ENCODE measurements at places on chromosomes 7 and 10.

DNA sequence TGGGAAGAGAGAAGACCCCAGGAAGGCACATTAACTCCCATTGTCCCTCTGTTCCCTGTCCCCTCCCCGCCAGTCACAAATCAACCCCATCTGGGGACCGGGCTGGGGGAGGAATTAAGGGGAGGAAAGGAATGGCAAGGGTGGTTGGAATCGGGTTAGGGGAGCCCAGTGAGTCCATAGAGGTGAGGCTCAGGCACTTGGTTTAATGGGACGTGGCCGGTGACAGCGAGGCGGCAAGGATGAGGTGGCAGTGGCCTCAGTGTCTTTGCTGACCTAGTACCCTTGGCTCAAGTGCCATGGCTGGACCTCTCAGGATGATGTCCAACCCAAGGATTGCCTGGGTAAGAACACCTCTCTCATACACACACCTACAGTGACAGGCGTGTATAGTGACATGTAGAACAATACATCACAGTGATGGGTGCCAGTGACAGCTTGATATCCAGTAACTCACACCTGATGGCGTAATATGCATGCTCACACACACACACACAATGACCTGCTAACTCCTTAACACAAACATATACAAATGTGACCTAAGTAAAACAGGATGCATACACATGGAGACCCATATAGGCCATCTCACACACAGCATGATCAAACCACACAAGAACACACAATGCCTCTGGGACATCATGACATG, 12.3 kb downstream of the KCNIP2 start:
- no peak for DNase-seq

DNA sequence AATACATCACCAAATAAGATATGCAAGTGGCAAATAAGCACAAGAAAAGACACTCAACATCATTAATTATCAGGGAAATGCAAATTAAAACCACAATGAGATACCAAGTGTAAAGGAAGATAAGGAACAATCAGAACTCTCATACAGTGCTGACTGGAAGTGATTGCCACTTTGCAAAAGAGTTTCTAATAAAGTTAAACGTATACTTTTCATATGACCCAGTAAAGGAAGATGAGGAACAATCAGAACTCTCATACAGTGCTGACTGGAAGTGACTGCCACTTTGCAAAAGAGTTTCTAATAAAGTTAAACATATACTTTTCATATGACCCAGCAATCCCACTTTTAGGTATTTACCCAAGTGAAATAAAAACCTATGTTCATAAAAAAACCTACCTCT, 12.2 kb upstream of the JMJD1C start:
- no peak for DNase-seq

DNA sequence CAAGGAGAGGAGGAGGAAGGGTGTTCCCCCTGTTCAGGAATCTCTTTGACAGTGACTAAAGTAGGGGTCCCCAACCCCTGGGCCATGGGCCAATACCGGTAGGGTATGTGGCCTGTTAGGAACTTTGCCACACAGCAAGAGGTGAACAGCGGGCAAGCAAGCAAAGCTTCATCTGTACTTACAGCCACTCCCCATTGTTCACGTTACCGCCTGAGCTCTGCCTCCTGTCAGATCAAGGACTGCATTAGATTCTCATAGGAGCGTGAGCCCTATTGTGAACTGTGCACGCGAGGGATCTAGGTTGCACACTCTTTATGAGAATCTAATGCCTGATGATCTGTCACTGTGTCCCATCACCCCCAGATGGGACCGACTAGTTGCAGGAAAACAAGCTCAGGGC, 201.6 kb downstream of the CAMK1D start:
- DNase-seq, result no peak

GRCh38 chr7:4479367-4480039, 202.6 kb upstream of the FOXK1 start:
- DNase-seq, result no peak

- no peak for DNase-seq
These were observed 13.0 kb downstream of the SLC25A13 start for GRCh38 chr7:96308950-96309263.

DNA sequence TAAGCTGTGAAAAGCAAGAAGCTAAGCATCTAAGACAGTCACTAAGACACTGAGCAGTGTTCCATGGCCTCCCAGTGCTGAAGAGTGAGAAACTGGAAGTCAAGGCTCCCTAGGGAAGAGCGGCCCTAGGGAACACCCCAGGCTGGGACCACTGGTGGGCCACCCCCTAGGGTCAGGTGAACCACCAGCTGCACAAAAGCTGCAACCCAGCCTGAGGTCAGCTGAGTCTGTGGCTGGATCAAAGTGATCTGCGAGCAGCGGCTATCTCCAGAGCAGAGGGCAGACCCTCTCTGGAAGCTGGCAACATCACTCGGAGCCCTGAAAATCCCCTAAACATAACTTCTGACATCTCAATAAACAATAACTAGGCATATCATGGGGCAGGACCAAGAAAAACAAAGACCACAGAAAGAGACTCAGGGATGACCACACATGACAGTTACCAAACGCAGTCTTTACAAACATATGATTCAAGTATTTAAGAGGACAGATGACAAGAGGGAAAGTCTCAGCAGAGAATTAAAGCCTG, 125.8 kb downstream of the DLG5 start:
- DNase-seq, result no peak

- DNase-seq, result no peak
These were observed 4.4 kb downstream of the RNF216 start for GRCh38 chr7:5776894-5777660.

DNA sequence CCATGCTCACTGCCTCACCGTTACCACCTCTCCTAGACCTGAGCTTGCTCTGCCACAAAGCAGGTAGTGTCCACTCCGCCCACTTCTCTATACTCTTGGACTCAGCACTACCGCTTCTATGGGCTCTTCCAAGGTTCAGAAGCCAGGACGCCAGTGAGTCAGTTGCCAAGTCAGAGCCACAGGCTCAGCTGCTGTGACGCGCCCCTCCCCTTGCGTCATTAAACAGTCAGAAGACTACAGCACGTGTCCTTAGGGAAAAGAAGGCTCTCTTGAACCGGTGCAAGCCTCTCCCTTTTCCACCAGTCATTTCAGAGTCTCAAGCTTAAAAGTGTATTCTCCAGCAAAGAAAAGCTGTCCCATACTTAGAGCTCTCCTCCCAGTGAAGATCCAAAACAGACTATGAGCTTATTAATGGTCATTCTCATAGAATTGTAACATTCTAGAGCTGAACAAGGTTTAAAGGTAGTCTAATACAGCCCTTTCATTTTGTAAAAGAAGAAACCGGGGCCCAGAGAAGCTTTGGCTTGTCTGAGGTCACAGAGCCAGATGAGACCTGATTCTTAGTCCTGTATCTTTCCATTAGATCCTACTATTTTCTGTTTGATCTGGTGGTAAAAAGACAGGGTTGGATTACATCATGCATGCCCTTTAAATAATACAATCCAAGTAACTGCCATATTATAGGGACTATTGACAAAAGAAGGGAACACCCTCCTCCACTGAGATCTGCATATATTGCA, 40.9 kb upstream of the MET start:
- DNase-seq, result no peak

DNA sequence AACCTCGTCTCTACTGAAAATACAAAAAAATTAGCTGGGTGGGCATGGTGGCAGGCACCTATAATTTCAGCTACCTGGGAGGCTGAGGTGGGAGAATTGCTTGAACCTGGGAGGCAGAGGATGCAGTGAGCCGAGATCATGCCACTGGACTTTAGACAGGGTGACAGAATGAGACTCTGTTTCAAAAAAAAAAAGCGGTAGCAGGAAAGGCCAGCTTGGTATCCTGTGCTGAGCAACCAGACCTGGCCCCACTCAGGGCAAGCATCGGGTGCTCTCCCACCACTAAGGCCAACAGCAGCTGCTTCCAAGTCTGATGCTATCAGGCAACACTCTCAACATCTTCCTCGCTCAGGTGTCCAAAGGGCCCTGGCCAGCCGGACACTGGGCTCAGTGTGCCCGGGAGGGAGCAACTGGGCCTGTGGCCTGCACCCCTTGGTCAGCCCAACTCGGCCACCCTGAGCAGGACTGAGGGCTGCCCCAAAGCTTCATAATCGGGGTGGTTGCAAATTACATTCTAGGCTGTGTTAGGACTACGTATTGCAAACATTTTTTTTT, 44.3 kb upstream of the MSMB start:
- no peak for DNase-seq

- no peak for DNase-seq
These were observed 23.8 kb downstream of the CYTH3 start for GRCh38 chr7:6248581-6248980.

DNA sequence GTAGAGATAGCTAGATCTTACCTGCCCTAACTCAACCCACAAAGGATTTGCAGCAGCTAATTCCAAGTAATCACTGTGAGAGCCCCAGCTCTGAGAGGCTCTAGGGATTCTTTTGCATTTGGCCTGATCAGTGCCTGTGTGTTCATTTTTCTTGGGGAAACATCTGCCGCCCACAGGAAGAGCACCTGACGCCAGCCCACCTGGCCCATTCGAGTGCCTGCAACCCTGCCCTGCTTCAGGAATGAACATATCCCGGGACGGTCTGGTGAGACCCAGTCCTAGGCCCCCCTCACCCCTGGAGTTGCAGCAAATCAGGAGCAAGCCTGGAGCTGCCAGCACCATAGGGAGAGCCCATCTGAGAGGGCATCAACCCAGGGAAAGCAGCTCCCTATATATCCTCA, 38.8 kb downstream of the GSDME start:
- no peak for DNase-seq

All from caudate nucleus (tissue), 63 donors.